Activated CD4-positive, alpha-beta T cell treated with anti-CD3 and anti-CD28 coated beads for 36 hours (primary cell): ENCODE measurements at places on chromosomes 1 and 21. TPM values are rescaled to one million over a fixed set of nuclear protein-coding genes. Genes with fewer than 3 reads are reported as not detected.
A peak's percentile ranks its signal among the peaks of the same experiment; 100 is the strongest.

DNA sequence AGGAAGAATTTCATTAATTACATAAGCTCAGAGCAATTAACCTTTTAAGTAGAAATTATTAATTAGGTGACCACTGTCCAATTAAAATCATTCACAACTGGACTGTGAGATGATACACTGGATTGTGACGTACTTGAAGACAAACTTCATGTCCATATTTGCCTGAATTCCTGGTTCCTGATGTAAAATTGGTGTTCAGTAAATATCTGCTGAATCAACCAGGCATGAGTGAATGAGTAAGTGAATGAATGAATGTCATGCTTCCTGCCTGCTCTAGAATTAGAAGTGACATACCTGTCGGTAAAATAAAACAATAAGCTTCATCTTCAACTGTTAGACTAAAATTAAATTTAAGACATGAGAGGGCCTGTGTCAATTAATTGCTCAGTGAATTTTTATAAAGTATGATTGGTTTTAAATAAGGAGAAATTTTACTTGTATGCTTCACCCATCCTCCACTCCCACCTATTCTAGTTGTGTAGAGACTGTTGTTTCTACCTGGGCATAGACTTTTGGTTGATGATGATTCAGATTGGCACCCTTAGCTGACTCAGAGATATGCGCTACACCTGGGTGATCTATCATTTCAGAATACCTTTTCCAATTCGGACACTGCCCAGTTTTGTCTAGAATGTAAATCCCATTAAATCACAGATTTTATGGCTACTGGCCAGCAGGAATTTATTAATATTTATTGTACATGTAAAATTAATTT is 56.9 kb upstream of the PTGS2 start:
- no peak for DNase-seq

Gene PROK1
- not detected for total RNA-seq

GRCh38 chr1:39469150-39469549 is 22.3 kb upstream of the BMP8A start:
- no peak for DNase-seq

GRCh38 chr1:87638636-87639035 is 310.0 kb downstream of the LMO4 start:
- no peak for DNase-seq

DNA sequence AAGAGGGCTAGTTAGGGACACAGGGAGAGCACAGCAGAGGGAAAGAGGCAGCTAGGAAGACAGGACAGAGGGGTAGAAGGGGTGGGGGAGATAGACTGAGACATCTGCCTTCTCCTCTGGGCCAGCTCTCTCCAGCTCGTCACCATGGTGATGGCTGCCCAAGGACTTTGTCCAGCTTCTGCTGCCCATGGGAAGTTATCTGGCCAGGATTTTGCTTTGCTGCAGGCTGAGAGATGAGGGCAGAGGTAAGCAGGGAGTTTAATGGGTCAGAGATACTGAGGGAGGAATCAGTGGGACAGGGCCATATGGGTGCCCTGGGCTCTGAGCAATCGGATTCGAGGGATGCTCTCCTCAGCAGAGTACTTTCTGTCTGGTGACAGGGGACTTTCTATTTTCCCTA is 34.5 kb upstream of the GPR37L1 start:
- DNase-seq = no peak

- DNase-seq = no peak
Observed at GRCh38 chr1:177448036-177448615, 277.4 kb downstream of the BRINP2 start.

GRCh38 chr1:100556181-100556580 is 18.2 kb downstream of the GPR88 start:
- DNase-seq = no peak

DNA sequence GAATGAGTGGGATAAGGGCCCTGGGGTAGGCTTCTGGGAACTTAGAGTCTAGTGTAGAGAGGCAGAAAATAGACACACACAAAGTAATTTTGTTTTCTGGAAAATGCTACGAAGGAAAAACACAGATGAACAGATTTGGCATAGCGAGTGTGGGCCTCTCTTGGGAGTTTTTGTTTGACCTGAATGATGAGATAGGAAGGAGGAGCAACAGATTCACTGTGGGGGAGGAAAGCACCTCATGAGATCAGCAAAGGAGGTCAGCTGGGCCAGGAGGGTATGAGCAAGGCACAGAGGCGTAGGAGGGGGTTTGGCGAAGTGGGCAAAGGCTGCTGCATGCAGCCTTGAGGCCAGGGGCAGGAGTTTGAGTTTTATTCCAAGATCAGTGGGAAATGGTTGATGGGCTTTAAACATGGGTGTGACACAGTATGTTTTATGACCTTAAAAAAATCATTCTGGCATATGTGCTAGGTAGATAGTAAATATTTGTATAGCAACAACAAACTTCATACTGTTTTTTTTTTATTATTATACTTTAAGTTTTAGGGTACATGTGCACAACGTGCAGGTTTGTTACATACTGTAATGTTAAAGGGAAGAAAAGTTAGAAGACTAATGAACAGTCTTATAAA is 57.9 kb downstream of the FGGY start:
- peak; percentile 29 for DNase-seq

Gene HCRTR1
- total RNA-seq = not detected

GRCh38 chr1:161885003-161885402 is 118.9 kb downstream of the ATF6 start:
- DNase-seq = no peak

GRCh38 chr1:221829327-221830015 is 87.6 kb upstream of the DUSP10 start:
- DNase-seq = peak; percentile 79

DNA sequence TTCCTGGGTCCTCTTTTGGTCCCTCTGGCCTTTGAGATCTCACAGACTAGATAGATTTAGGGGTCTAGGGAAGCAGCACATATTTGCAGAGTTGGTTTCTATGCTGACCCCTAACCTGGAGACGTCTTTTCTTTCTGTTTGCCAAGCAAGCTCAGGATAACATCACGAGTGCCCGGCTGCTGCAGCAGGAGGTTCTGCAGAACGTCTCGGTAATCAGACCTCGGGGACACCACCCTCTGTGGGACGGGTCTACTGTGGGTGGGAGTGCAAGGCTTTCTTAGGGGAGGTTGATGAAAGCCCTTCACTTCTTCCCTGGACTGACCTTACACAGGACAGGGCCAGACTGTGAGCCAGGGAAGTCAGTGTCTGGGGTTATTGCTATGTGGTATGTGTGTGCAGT is 2.9 kb downstream of the IL24 start:
- DNase-seq = no peak

Gene CRABP2
- total RNA-seq = 0.98 TPM

DNA sequence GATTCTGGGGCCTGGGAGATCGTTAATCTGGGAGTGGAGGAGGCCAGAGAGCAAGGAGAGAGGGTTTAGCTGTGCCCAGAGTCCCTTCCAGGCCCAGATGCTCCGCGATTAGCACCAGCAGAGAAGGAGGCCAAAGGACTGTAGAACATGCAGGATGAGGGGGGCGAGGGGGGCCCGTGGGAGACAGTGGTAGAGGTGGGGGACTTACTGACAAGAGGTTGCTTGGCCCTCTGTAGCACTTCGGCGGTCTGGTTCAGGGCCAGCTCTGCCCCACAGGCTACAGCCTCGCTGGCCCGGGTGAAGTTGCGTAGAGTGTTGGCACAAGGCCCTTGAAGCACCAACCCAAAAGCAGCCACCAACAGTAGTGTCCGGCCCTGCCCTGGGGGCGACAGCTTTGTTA is 695 bp downstream of the DCST2 start:
- DNase-seq = no peak

Gene ADAMTS5
- not detected for total RNA-seq

DNA sequence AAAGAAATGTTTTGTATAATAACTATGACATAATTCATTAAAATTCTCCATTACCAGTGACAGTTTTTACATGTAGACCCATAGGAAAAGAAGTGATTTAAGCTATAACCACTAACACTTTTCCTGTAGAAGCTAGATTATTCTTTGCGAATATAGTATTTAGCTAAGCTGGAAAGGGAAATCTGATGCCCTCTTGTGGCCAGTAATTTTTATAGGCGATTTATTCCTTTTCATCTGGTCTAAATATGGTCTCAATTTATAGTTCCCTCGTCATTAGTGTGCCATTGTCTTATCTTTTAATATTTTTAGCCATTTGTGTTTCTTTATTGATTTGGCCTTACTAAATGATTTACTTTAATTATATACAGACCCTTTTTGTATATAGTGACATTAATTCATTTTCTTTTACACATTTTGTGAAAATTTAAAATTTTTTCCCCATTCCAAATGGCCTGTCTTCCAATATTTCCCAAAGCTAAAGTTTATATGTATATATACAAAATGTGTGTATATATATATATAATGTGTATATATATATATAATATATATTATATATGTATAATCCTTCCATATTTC is 26.7 kb downstream of the BTG3 start:
- no peak for DNase-seq

DNA sequence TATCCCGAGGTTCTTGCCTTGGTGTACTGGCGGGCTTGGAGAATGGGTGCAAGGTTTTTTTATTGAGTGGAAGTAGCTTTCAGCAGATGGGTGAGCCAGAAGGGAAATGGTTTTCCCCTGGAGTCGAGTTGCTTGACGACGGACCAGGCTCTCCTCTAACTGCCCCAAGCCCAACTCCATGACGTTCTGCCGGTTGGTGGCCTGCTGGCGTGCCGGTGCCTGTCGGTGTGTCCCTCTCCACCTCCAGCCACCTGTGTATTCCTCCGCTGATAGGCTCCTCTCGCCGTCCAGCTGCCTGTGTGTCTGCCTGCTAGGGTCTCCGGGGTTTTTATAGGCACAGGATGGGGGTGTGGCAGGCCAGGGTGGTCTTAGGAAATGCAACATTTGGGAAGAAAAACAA is 34.3 kb upstream of the PTGFRN start:
- DNase-seq = no peak

DNA sequence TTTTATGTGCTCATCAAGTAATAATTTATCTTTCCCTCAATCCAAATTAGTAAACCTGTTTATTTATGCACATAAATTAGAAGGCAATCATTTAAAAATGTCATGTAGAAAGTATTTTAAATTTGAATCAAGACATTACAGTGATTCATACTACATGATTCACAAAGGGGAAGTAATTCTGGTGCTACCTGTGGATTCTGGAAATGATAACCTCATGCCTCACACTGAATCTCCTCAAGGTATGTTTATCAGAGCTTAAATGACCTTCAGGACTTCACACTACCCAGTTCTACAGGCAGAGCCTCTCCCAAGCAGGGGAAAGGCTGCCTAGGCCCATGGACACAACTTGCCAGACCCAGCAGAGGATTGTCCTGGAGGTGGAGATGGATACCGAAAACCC is 25.2 kb upstream of the TDRD10 start:
- no peak for DNase-seq

DNA sequence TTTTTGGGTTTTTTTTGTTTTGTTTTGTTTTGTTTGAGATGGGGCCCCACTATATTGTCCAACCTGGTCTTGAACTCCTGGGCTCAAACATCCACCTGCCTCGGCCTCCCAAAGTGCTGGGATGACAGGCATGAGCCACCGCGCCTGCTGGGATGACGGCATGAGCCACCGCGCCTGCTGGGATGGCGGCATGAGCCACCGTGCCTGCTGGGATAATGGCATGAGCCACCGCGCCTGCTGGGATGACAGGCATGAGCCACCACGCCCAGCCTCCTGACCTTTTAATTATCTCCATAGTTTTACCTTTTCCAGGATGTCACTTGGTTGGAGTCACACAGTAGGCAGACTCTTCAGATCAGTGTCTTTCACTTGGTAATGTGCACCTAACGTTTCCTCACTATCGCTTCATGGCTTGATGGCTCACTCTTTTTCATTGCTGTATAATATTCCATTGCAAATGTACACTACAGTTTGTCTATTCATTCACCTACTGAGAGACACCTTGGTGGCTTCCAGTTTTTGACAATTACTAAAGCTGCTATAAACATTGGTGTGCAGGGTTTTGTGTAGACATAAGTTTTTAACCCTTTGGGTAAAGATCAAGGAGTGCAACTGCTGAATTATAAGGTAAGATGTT is 10.1 kb upstream of the PDXK start:
- no peak for DNase-seq

- no peak for DNase-seq
Observed at GRCh38 chr1:222382171-222382570, 165.7 kb downstream of the HHIPL2 start.

DNA sequence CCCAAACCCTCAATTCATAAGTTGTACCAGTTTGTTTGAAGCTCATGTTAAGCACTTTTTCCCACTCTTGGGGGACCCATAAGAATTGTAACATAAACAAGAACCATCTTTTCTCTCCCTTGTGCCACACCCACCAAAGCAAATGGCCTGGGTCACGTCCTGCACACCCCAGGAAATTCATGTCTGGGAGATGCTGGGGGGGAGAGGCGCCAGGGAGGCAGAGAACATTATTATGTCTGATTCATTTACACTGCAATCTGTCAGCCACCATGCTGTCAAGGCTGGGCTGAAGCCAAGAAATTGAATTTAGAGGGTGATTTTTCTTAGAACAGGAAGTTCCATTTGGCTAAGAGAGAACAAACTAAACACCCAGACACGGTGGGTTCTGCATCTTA is 37.2 kb upstream of the IPO9 start:
- peak; percentile 37 for DNase-seq

- DNase-seq = no peak
Observed at GRCh38 chr1:224235813-224236493, 52.9 kb downstream of the DEGS1 start.

- no peak for DNase-seq
Observed at GRCh38 chr1:11771481-11772043, 9.6 kb downstream of the C1orf167 start.

DNA sequence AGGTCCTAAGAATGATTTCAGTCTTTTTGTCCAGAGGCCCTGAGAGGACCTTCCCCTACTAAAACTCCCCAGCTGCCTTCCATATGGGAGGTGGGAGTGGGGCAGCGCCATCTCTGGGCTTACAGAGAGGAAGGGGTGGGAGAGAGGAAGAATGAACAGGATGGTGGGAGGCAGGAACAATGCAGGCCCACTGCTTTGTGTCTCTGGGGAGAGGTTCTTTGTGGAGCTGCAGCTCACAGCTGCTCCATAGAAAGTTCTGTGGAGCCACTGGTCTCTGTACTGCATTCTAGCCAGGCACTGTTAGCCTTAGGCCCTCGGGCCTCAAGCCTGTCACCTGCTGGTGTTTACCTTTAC is 43.6 kb upstream of the A3GALT2 start:
- no peak for DNase-seq
